ENCODE measurements at places on chromosomes 5 and 9. TPM values are rescaled to one million over a fixed set of nuclear protein-coding genes. Genes with fewer than 3 reads are reported as not detected.

The ZNF474 gene
- total RNA-seq: not detected

The TMOD1 gene
- 1.5 TPM for total RNA-seq

The LAMC3 gene
- total RNA-seq: 0.50 TPM

The HRCT1 gene
- total RNA-seq: 0.32 TPM

The PCA3 gene
- under 0.01 TPM for total RNA-seq

The LCN15 gene
- not detected for total RNA-seq

The TAF1L gene
- total RNA-seq: not detected

The SOHLH1 gene
- total RNA-seq: not detected

The FIBCD1 gene
- total RNA-seq: not detected

The ARSI gene
- total RNA-seq: 0.16 TPM

The EIF4E1B gene
- total RNA-seq: not detected

The PCDHB5 gene
- 0.32 TPM for total RNA-seq

The TNFSF15 gene
- 0.32 TPM for total RNA-seq

The SAPCD2 gene
- 13.6 TPM for total RNA-seq

The PCDHGA3 gene
- total RNA-seq: 0.32 TPM

The SHC3 gene
- 0.19 TPM for total RNA-seq

The HBEGF gene
- total RNA-seq: 26.7 TPM

The CD74 gene
- 5.7 TPM for total RNA-seq

The GABRB2 gene
- not detected for total RNA-seq

The SNCAIP gene
- 30.0 TPM for total RNA-seq

The ORM2 gene
- total RNA-seq: not detected

The SLC25A25 gene
- 53.8 TPM for total RNA-seq

The C8G gene
- total RNA-seq: not detected

The DCAF10 gene
- total RNA-seq: 39.0 TPM

The FGFR4 gene
- 3.6 TPM for total RNA-seq

The LTC4S gene
- not detected for total RNA-seq

The SHISAL2B gene
- not detected for total RNA-seq

The ROPN1L gene
- total RNA-seq: 1.6 TPM

The ZNF483 gene
- 0.81 TPM for total RNA-seq

The CARD6 gene
- total RNA-seq: 18.3 TPM

The FOXD4L6 gene
- not detected for total RNA-seq

The SLC34A3 gene
- not detected for total RNA-seq

The TUSC1 gene
- total RNA-seq: 6.8 TPM
